ENCODE measurements at places on chromosomes 7 and 10.

DNA sequence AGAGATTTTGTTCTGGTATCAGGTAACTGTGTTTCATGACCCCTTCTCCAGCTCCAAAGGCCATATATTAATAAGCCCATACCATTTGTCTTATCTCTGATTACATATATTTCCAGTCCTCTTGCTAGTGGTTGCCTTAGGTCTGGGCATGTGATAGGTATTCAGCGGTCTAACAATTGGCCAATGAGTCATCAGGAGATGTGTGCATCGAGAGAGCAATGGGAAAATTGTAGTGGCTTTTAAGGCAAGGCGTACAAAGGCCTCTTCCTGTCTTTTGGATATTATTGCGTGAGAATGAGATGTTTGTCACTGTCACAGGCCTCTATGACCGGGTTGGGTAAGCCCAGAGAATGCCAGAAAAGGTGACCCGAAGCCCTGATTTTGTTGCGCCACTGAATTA is 38.6 kb upstream of the SFRP5 start:
- no peak for DNase-seq

GRCh38 chr10:26438534-26439341 is 597 bp downstream of the APBB1IP start:
- no peak for DNase-seq

GRCh38 chr7:11427686-11428273 is 404.2 kb downstream of the THSD7A start:
- DNase-seq, result no peak

DNA sequence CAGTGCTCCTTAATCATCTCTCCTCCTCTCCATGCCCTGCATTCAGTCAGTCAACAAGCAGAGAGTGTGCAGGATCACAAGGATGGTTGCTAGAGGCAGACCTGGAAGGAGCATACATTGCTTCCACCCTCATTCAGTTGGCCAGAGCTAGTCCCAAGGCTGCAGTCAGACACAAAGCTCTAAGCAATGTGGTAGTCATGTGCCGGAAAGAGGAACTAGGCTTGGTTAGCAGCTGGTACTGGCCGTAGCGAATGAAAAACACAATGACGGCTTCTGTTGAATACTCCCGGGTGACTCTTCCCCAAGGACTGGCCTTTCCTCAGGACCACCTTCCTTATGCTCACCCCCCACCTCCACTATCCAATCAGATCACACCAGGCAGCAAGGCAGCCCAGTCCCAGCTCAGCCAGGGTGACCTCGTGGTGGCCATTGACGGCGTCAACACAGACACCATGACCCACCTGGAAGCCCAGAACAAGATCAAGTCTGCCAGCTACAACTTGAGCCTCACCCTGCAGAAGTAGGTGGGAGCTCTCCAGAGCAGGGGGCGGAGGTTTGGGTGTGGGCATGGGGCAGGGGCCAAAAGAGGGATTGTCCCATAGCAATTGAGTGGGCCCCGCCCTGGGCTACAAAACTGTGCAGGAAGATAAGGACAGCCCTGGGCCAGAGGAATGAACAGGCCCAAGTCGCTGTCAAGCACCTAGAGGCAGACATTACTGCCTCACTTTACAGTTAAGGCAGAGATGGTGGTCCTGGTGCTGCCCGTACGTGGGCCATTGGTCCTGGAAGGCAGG is 10.9 kb downstream of the LDB3 start:
- no peak for DNase-seq

DNA sequence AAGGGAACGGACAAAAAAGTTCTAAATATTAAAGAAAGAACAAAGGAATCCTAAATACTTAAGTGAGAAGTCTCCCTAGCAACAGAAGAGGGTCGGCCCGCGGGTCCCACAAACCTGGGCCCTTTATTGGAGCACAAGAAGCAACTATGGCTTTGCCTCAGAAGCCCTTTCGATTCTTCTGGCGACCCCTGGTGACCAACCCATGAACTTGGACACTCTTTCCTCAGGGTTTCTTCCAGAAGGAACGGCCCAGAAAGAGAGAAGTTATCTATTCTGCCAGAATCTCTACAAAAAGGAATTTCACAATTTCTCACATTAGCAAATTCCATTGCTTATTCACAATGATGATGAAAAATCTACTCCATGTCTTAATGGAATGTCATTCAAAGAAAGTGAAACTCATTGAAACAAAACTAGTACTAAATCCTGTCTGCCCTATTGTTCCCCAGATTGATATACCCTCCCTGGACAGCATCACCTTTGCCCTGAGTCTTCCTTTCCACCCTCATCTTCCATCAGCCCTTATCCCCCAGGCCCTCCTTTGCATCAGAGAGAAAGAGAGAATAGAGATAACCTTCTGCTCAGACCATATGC is 43.7 kb downstream of the CPVL start:
- no peak for DNase-seq

- DNase-seq, result no peak
These were observed 52.6 kb downstream of the PTEN start for GRCh38 chr10:87915989-87916388.

DNA sequence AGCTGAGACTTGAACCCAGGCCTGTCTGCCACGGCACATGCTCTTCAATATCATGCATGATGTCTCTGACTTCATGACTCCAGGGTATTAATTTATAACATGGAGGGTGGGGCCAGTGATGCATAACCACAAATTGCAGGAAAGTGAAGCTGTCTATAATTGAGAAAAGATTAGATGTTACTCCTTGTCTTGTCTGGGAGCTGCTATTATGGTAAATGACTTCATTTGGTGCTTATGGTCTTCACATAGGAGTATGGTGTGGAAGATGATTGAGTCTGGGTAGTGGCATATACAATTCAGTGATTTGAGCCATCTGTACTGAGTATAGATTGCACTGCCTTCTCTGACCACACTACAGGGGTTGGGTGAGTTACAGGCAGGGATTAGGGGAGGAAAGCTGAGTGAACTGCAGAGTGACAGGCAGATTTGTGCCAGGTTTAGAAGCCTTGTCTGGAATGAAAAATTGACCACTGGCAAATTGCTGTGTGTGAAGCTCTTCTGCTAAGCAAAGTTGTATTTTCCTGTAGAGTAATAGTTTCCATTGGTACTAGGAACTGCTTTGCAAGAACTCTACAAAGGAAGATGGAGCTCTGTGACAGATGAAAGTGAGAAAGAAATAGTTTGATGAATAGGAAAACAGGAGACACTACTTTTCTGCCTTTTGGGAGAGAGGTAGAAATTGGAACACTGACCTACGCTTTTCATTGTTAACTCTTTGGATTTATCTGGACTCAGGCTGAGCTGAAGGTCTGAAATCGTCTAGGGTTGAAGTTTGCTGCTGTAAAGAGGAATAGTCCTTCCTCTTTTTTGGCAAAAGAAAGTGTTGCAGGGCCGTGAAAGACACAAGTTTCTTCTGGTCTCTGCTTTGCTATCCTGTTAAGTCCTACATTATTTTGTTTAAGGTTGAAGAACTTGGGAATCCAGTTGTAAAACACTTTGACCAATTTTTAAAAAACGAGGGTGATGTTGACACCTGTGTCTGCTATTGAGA is 2.7 kb downstream of the SND1 start:
- no peak for DNase-seq

- no peak for DNase-seq
These were observed 98.6 kb upstream of the BTBD16 start for GRCh38 chr10:122172361-122173008.

GRCh38 chr10:35335133-35336083 is 901 bp upstream of the CCNY start:
- no peak for DNase-seq

- no peak for DNase-seq
These were observed 35.2 kb downstream of the PANK1 start for GRCh38 chr10:89609833-89610346.

DNA sequence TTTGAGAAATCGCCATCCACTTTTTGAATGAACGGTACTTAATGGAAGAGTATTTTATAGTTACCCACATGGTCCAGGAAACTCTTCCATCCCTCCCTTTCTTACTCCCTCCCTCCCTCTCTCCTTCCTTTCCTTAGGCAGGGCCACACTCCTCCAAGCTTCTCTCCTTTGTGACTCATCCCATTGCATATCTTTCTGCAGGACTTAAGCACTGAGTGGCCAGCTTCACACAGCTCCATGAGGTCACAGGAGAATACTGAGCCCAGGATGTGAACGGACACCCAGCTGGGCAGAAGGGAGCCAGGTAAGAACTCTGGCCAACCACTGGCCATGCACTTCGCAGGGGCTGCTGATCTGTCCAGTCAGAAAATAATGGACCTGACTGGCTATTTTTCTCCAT is 189.7 kb upstream of the ADCY1 start:
- DNase-seq, result no peak

DNA sequence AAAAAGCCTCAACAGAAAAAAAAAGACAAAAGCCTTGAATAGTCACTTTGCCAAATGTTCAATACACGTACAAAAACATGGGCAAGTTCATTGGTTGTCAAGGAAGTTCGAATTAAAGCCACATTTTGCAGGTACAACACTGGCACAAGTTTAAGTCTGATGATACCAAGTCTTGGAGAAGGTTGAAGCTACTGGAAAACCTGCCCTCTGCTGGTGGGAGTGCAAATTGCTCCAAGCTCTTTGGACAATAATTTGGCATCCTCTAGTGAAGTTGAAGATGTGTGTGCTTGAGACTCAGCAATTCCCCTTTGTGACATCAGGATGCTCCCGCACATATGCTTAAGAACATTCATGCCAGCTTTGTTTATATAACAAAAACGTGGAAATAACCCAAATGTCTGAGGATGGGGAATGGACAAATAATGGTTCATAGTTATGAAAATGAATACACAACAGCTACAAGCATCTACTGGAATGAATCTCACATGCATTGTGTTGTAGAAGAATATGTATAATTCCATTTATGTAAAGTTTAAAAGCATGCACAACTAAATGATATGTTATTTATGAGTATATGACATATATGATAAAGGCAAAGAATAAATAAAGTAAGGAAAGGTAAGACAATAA is 120.0 kb upstream of the PLPP4 start:
- DNase-seq, result no peak

DNA sequence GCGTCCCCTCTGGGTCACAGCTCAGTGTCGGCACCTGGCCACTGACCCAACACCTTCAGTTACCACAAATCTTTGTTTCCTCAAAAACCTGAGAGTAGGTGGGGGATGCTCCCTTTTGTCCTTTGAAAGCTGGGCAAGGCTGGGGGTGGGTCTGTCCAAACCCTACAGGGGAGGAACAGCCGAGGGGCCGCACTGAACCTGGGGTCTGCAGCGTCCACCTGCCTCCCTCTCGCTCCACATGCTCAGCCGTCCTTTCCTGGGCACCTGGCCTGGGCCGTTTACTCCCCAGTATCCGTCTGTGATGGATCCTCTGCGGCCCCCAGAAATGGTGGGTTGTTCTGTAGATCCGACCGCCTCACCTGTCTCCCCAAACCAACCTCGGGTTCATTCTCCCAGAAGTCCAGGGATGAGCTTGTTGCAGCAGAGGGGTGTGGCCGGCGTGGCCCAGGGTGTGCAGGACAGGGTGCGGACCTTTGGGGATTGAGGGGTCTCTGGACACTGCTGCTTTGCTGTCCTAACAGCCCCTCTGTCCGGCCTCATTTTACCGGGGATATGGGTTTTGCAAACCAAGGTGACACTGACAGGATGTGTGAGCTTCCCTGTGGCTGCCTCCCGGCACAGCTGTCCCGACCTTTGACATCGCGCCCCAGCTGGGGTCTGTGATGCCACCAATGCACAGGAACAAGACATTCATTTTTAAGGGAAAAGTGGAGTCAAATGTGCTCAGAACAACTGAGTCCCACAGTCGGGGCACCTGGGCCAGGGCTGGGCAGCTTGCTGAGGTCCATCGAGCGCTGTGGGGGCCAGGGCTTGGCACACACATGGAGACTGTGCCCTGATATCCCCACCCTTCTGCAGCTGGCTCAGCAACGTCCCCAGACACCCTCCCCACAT is 115.9 kb downstream of the VIPR2 start:
- no peak for DNase-seq

- DNase-seq, result no peak
These were observed 63.6 kb downstream of the CCDC186 start for GRCh38 chr10:114110174-114110972.

DNA sequence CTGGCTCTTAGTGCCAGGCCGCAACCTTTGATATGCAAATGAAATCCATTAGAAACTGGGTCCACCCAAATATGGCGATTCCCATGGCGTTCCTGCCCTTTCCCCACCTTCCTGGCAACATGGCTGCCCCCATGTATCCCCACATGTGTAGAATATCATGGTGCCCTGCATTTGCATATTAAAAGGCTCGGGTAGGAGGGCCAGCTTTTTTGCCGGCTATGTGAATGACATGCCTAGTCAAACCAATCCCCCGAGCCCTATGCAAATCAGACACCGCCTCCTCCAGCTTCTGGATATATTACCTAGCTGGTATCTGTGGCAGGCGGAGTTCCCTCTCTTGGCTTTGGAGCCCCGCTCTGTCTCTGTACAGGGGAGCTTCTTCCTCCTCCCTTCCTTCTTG is 18.3 kb downstream of the MMS19 start:
- no peak for DNase-seq

DNA sequence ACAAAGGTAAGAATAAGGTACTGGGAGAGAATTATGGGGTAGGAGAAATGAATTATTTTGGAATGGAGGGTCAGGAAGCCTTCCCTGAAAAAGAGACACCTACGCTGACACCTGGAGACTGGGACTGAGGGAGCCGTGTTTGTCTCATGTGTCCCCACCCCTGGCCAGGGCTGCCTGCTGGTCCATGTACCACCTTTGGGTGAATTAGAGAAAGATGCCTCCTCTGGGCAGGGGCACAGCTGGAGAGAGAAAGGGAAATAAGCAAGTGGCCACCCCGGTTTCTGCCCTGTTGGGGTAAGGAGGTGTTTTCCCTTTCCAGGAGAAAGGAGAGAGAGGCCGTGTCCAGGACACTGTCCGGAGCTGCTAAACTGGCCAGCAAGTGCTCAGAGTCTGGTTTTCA is 21.8 kb downstream of the UBTD1 start:
- no peak for DNase-seq

DNA sequence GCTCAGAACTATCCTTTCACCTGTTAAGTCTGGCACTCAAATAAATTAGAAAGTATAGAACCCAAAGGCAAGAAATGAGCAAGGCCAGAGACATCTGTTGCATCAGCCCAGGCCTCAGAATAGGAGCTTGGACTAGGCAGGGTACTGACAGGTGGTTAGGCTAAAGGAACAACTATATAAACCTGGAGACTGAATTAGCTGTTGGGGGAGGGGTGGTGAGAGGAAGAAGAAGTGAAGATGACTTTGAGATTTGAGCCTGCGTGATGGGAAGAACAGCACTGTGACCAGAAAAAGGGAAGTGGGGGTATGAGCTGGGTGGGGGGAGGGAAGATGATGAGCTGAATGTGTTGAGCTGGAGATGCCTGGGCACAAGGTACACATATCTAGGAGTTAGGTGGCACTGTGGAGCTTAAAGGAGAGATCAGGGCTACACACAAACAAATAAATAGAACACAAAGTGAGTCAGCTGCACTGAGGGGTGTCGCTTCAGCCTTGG is 244.7 kb downstream of the PTEN start:
- no peak for DNase-seq

DNA sequence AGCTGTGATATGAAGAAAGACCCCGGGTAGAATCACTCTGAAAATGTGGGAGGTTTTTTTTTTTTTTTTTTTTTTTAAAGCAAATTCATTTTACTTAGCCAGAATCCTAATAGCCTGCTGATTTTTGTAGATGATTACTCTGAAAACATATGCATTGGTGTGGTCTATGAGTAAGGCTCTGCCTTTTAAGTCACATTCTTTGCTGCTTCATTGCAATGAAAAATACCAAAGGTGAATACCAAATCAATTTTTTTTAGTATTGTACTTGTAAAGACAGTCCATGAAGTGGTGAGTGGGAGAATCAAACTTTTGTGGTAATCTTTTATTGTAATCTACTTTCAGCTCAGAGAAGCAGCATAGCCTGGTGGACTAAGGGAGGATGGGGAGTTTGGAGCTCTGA is 130.3 kb downstream of the SDK1 start:
- DNase-seq, result no peak
